Central memory CD4-positive, alpha-beta T cell (primary cell): ENCODE measurements at places on chromosomes 16 and 17.

GRCh38 chr17:48992444-48992843 lies 4.7 kb upstream of the IGF2BP1 start:
- no peak for DNase-seq

DNA sequence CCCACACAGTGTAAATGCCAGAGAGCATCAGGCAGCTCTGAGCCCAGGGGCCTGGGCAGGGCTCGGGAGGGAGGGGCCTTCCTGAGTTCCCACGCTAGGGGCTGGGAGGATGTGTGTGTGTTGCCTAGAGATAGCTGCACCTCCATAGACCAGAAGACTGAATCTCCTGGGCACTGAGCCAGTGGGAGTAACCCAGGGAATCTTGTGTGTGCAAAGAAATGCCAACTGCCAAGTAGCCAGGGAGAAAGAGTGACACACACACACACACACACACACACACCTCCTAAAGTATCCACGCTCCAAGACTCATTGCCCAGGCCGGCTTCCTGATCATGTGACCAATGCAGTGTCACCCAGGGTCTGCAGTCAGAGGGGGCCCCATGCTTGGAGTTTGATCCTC lies 166.2 kb upstream of the RPL38 start:
- no peak for DNase-seq

DNA sequence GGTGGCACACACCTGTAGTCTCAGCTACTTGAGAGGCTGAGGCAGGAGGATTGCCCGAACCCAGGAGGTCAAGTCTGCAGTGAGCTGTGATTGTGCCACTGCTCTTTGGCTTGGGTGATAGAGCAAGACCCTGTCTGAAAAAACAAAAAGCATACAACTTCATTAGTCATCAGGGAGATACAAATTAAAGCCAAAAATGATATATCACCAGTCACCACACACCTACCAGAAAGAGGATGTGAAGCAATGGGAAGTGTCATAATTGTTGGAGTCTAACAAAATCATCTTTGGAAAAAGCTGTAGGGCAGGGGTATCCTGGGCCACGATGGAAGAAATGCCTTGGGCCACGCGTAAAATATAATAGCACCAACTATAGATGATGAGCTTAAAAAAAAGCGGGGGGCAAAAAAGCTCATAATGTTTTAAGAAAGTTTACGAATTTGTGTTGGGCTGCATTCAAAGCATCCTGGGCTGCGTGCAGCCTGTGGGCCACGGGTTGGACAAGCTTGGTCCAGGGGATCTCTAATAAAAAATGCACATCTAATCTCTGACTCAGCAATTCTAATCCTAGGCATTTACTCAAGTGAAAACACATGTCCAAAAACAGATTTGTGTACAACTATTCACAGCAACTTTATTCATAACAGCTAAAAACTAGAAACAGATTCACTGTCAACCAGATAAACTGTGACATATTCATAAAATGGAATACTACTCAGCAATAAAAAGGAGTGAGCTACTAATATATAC lies 65.9 kb downstream of the HIC1 start:
- no peak for DNase-seq

GRCh38 chr16:50515218-50515617 lies 33.0 kb upstream of the NKD1 start:
- no peak for DNase-seq

DNA sequence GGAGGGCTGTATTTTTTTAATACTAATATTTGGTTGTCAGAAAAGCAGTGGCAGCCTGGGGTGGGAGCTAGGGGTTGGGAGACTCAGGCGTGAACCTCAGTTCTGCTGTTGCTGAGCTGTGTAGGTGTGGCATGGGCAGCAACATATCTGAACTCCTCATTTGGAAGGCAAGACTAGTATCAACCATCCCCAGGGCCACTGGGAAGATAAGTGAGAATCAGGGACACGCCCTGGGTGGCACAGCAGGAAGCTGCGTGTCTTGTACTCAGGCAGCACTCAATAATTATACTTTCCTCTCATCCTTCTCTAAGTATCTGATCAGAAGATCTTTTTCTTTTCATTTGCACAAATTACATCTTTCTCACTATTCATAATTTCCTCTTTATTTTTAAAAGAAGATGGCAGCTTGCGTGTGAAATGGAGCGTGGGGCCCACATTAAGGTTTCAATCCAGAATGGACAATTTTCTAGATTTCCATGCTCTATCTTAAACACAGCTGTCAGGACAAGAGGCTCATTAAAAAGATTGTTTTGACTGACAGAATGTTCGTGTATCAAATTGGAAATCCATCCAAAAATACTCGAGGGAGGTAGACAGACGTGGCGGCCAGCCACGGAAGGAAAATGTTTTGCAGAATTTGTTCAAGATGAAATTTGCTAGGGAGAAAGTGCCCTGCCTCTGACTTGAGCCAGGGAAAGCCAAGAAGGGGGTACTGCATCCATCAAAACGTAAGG lies 121.1 kb downstream of the CPPED1 start:
- no peak for DNase-seq
